ENCODE measurements at places on chromosomes 2 and 18.

GRCh38 chr18:22609642-22610041 is 191.9 kb upstream of the CTAGE1 start:
- no peak for DNase-seq

GRCh38 chr2:28975671-28976070 is 5.4 kb upstream of the TOGARAM2 start:
- no peak for DNase-seq

DNA sequence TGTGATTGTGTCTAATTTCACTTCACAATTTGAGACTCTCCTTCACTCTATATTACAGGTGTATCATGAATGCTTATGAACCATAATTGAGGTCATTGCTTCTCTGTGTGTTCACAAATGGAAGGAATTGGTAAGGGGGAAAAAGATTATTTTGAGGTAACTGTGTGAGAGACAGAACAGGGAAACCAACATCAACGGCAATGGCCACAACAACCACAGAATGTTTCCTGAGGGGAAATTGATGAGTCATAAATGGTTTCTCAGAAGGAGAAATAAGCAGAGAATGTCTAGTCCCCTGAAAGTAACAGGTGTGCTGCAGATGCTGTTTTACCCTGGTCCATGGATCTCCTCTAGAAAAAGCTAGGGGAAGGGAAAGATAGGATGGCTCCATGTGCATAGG is 361.2 kb upstream of the GALNT5 start:
- DNase-seq, result no peak

DNA sequence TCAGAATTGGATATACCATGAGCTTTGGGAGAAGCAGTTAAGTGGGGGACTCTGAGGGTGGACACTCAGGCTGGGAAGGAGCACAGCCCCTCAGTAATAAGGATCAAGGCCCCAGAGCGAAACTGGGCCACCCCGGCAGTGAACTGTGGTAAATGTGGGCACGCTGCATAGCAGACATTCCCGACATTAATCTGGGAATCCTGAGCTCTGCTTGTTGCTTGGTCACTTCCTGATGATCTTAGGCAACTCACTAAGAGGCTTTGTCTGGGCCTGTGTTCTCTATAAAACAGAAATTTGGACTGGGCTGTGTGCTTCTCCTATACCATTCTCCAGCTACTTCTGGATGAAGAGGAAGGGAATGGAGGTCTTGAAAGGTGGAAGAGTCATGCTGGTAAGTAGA is 4.8 kb downstream of the TGFBRAP1 start:
- no peak for DNase-seq

GRCh38 chr2:79627237-79627636 is 114.4 kb downstream of the CTNNA2 start:
- DNase-seq, result no peak

DNA sequence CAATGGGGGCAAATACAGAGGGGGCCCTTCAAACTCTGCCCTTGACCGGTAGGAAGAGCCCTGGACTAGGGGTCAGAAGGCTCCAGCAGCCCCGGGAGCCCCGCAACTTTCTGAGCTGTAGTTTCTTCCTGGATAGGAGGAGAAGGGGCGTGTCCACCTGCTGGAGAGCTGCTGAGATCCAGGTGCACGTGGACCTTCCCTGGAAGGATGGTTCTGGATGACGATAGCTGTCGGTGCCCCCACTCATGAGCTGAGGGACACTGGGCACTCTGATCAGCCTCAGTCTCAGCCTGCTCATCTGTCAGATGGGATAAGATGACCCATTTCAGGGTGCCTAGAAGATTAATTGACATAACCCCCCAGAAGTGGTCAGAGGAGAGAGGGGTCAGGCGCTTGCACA is 125.2 kb upstream of the HDAC4 start:
- DNase-seq, result no peak

- DNase-seq, result no peak
Measured at GRCh38 chr2:43948370-43948769, 47.4 kb downstream of the LRPPRC start.

GRCh38 chr2:111659361-111660333 is 224.3 kb downstream of the ANAPC1 start:
- no peak for DNase-seq

DNA sequence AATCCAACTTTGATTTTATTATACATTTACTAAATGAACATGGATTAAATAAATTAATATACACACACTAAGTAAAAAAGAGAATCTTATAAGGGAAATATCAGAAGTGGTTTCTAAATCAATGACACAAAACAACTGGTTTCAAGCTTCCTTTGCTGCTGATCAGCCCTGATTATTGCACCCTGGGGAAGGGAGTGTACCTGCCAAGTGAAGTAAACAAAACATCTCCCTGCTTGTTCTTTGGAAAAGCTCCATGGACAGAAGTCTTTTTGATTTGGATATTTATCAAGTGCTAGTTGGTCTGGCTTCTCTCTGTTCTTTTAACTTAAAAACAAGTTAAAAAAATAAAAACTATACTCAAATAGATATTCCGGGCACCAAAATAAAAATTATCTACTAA is 190.1 kb downstream of the PDE11A start:
- no peak for DNase-seq

DNA sequence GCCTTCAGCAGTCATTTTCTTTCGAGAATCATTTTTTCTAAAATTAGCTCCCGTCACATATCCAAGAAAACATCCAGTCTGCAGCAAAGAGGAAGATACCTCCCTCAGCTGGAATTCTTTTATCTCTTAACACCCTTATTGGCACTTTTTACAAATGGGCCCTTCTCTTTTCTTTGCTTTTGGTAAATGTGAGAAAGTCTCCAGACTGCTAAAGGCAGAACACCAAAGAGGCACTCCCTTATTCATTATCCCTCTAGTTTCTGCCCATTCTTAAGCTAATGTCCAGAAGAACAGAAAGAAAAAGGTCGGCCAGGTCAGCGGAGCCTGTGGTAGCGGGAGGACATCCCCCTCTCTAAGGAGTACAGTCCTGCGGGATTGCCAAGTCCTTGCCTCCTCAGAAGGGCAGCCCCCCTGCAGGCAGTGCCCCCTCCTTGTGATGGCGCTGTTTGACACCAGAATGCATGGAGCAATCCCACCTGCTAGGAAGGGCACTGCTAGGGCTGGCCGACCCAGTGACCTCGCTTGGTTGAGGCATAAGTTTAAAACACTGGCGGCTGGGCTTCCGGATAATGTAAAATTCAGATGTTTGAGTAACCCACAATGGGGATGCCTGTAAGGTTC is 34.0 kb downstream of the ST6GAL2 start:
- DNase-seq, result no peak
